Stimulated activated CD4-positive, alpha-beta T cell treated with anti-CD3 and anti-CD28 coated beads, Interleukin-4, amount 100 ng/mL, for 1 hour (primary cell): ENCODE measurements at places on chromosomes 4 and X.

DNA sequence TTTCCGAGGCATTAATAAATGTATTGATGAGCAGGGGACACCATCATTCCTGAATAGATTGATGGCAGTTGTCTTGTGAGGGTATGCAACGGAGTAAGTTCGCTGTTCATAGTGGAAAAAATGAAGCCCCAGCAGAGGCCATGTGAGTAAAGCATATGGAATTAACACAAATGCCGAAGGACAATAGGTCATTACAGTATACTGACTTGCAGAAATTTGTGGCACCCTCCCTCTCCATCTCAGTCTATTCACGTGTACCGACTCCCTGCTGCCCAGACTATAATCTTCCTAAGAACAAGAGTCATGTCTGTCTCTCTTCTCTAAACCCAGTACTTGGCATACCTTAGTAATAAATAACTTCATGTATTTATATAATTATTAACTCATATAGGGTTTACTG lies 47.1 kb upstream of the PCDH10 start:
- DNase-seq = no peak

GRCh38 chrX:103253608-103254007 lies 1.3 kb downstream of the TCEAL8 start:
- DNase-seq = no peak

- DNase-seq = no peak
Observed at GRCh38 chr4:139560406-139561104, 4.5 kb upstream of the SETD7 start.

DNA sequence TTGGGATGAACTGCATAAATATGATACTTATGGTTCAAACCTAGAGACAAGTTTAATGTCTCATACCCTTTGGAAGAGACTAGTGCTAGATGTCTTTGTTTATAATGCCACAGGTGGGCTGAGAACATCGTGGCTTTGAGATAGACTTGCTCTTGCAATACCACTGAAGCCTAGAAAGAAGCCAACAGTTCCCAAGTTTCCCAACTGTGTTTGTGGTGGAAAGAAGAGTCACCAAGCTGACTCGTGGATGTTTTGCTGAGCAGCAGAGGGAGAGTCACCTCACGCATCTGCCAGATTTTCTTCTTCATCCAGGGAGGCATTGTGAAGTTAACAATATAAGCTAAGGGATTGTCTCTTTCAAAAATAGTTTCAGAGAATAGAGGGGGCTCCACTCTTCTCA lies 1076.2 kb downstream of the C4orf33 start:
- no peak for DNase-seq
